ENCODE measurements at places on chromosomes 7 and 10. TPM values are rescaled to one million over a fixed set of nuclear protein-coding genes. Genes with fewer than 3 reads are reported as not detected.
A peak's percentile ranks its signal among the peaks of the same experiment; 100 is the strongest.

WDR86 gene
- total RNA-seq = 16.6 TPM

GALNT17 gene
- total RNA-seq = 17.3 TPM

KCNH2 gene
- total RNA-seq = 2.9 TPM

C10orf105 gene
- total RNA-seq = not detected

PLCE1 gene
- total RNA-seq = 68.9 TPM

GLI3 gene
- 8.8 TPM for total RNA-seq

HOXA10 gene
- total RNA-seq = 56.9 TPM

NSMCE4A gene
- total RNA-seq = 50.2 TPM

CXCL12 gene
- total RNA-seq = 97.8 TPM

OR6V1 gene
- not detected for total RNA-seq

EFCAB10 gene
- not detected for total RNA-seq

CCDC3 gene
- total RNA-seq = 0.84 TPM

RPP30 gene
- 25.1 TPM for total RNA-seq

SKIDA1 gene
- total RNA-seq = 0.34 TPM

IDI2 gene
- not detected for total RNA-seq

- DNase-seq = no peak
These were observed 100.1 kb upstream of the STK17A start for GRCh38 chr7:43482679-43483252.

DNA sequence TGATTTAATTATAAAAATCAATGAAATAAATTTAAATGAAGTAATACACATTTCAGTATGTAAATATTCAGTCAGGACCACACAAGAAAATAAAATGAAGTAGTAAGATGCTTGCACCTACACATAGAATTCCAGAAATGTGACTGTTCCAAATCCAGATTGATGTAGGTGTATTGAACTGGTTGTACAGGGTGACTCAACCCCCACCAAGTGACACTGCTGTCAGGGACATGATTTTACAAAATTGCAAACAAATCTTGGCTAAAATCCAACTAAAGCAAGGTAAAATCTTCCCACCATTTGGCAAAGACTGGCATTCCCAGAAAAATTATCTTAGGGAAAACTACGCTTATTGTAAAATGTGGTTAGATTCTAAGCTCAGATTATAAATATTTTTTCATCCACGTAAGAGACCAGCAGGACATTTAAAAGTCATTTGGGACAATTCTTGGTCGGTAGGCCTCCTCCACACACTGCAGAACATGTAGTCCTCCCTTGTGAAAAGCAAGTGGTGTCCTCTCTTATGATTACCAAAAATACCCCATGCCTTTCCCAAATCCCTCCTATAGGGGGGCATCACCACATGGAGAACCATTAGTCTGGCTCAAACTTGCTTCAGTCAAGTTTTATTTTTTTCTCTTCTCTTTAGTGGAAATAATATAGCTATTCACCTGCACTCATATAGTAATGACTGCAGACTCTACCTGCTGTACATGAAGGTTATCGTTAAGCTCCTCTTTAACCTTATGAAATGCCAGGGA is 287.1 kb upstream of the SMIM30 start:
- no peak for DNase-seq

GRCh38 chr7:94386416-94386815 is 8.3 kb upstream of the COL1A2 start:
- DNase-seq = no peak

- DNase-seq = no peak
These were observed 393.4 kb upstream of the MKI67 start for GRCh38 chr10:128519581-128519980.

DNA sequence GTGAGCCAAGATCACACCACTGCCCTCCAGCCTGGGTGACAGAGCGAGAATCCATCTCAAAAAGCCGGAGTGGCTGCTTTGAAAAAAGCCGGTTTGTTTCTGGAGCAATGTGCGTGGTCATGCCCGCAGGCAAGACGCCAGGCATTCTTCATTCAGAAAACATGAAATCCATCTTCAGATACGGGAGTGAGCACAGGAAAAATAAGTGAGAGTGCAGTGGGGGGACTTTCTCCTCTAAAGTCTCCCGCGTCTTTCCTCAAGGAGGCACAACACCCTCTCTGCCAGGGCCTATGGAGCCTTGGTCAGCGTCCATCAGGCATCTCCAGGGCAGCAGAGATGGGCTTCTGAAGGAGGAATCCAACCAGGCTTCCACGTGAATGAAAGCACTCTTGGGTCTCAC is 62.3 kb upstream of the DGKI start:
- no peak for DNase-seq

GRCh38 chr7:28107960-28108359 is 72.6 kb downstream of the JAZF1 start:
- DNase-seq = no peak

- no peak for DNase-seq
These were observed 139.9 kb downstream of the CXCL12 start for GRCh38 chr10:44244745-44245600.

- DNase-seq = no peak
These were observed 114.9 kb upstream of the EEPD1 start for GRCh38 chr7:36038063-36038721.

GRCh38 chr10:48363617-48364355 is 57.3 kb downstream of the MAPK8 start:
- DNase-seq = peak; percentile 39

- DNase-seq = peak; percentile 1
These were observed 147.0 kb downstream of the TCF7L2 start for GRCh38 chr10:113097036-113097435.

- no peak for DNase-seq
These were observed 3.3 kb downstream of the XPNPEP1 start for GRCh38 chr10:109920016-109920415.

- no peak for DNase-seq
These were observed 145.2 kb downstream of the SUGCT start for GRCh38 chr7:40279991-40280390.

- no peak for DNase-seq
These were observed 1156.3 kb downstream of the SORCS3 start for GRCh38 chr10:105797234-105797890.

GRCh38 chr7:99833289-99833877 is 5.6 kb downstream of the CYP3A43 start:
- no peak for DNase-seq

DNA sequence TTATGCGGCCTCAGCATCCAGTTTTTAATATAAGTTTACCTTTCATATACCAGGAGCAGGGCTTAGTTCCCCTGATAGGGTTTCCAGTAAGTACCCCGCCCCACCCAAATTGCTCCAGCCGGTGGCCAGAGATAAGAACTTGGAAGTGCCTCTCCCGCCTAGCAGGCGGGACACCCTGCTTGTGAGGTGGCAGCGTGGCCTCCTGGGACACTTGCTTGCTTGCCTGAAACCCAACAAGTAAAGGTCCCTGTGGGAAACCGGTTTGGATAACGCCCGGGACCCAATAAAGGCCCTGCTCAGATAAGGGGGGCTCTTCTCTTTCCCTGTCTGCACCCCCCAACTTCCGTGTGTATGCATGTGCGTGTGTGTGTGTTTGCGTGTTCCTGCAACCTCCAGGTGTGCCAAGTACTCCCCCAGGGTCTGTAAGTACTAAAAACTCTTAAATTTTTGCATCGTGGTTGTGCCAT is 154.3 kb downstream of the ARHGAP21 start:
- peak; percentile 51 for DNase-seq

- peak; percentile 52 for DNase-seq
These were observed 2.2 kb downstream of the GUSB start for GRCh38 chr7:65979583-65980477.

GRCh38 chr10:36578306-36578705 is 547.1 kb upstream of the ANKRD30A start:
- DNase-seq = no peak

- DNase-seq = no peak
These were observed 860 bp downstream of the SEC31B start for GRCh38 chr10:100518761-100519241.

DNA sequence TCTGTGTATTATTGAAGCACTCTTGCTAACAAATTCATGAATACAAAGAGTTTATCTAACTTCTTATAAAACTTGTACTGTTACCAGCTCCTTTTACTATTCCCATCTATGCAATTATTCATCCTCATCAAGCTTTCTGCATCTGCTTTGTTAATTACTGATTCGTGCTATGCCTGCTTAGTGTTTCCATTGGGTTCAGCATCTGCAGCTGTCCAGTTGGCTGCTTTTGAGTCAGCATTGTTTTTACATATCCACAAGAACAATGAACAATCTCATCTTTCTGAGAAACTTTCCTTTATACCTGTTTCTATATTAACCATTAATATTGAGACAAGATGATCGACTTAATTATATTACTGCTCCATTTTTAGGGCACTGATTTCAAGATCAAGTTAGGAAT is 19.6 kb upstream of the ANLN start:
- DNase-seq = no peak

DNA sequence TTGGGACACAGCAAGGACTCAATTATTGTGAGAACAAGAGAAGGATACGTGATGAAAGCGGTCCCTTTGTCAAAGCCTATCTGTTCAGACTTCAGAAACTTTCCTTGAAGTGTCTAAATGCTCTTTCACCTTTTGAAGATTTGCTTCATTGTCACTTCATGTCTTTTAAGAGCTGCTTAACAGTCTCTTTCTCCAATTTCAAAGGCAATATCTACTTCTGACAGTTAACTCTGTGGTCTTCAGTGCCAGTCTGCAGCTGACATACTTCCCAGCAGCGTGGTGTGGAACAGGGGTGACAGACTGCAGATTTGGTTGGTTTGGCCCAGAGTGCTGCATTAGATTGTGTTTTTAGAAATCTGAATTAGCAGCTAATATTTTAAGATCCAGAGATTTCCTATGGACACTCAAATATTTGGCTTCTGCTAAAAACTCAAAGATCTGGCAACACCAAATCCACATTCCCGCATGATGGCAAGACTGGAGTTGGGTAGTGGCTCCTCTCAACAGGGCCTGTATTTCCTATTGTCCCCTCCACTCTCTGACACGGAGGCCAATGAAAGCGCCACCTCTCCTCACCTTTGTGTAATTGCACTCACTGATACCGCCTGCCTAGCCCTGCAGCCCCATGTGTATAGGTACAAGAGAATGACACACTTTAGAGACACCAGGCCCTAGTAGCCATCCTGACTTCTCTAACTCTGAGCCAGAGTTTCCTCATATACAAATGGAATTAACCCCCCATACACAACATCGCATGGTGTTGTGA is 11.5 kb downstream of the SCRN1 start:
- DNase-seq = no peak

DNA sequence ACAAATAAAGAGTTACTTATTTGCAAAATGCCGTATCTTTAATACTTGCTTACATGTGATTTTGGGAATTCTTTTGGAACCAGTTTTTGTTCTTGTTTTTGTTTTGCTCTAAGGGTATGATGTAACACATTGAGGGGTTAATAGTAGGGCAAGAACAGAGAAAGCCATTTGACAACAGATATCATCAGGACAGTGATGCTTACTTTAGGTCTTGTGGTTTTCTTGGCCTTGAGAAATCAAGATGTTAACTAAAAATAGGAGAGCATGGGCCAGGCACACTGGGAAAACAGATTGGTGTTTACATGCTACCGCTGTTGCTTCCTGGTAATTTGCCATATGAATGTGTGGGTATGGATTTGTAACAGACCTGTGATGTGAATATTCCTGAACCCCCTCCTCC is 3.7 kb downstream of the SAMD8 start:
- DNase-seq = no peak

GRCh38 chr10:129365767-129366402 is 101.2 kb upstream of the MGMT start:
- no peak for DNase-seq

DNA sequence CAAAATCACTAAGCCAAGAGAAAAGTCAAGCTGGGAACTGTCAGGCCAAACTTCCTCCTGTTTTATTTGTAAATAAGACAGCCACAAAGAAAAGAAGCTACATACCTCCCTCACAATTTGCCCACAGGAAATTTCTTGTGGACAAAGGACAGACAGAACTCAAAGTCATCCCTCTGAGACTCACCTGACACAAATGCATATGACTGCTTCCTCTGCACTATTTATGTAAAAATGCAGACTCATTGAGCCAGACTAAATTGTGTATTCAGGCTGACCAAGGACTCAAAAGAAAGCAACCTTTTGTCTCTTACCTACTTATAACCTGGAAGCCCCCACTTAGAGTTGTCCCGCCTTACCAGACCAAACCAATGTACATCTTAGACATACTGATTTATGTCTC is 11.8 kb downstream of the TOMM7 start:
- DNase-seq = no peak

DNA sequence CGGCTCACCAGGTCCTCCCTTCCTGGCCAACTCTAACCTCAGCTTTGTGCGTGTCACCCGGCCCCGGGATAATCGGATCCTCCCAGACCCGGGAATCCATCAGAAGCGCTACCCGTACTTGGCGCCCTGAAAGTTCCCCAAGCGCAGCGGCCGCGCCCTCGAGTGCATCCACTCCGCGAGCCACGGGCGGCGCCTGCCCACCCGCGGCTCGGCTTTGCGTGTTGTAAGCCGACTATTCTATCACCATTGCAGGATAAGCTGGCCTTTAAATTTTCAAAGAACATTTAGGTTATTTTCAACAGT is 35.7 kb upstream of the EBLN1 start:
- DNase-seq = peak; percentile 40

- DNase-seq = no peak
These were observed 441.3 kb upstream of the MKI67 start for GRCh38 chr10:128567551-128567950.

GRCh38 chr10:114115661-114116445 is 58.1 kb downstream of the CCDC186 start:
- no peak for DNase-seq

DNA sequence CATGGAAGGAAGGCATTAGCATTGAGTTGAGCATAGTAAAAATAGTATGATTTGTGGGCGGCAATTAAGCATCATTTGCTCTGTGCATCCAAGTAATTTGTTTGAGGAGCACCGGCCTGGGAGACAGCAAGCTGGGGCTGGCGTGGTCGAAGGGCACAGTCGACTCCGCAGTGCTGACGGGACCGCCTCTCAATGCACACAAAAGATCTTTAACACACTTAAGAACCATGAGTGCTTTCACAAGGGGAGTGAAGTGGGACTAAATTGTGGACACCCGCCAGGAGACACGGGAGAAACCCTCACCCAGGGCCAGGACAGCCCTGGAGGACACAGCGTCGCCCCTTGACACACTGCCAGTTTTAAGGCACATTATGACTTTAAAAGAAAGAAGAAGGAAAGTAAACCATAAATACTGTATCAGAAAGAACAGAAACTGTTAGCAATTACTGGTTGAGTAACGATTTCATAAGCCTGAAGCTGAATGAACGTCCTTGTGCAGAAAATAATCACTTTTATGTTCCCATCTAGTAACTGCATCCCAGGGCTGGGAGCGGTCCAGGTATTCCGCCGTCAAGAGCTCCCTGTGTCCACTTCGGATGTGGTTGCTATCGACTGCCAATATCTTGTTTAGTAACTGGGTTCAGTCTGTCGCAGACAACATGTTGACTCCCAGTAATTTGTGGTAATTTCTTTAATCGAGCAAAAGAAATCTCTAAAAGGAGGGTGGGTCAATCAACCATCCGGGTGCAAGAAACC is 102.1 kb downstream of the EBF3 start:
- no peak for DNase-seq
